ENCODE measurements at places on chromosomes 11 and 22. TPM values are rescaled to one million over a fixed set of nuclear protein-coding genes. Genes with fewer than 3 reads are reported as not detected.

DNA sequence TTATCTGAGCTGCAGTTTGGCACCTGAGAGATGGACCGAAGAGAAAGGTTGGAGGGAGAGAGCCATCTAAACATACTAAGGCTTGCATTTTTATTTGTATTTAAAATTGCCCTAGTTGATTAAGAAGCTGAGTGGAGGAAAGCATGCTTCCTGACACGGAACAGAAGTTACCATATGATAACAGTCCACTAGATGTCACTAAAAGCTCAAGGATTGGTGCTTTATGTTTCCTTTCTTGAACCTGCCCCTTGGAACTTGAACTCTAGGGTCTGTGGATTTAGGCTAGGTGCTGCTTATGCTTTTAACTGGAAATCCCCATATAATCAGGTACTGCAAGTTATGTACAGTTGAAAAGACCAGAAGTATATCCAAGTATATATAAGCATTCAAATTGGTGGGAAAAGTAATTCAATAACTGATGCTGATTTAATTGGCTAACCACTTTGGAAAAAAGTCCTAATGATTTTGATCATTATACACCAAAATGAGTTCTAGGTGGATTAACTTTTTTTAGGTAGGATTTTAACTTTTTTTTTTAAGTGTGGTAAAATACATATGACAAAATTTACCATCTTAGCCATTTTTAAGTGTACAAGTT is 9.5 kb downstream of the RBMXL2 start:
- DNase-seq: peak; percentile 36

DNA sequence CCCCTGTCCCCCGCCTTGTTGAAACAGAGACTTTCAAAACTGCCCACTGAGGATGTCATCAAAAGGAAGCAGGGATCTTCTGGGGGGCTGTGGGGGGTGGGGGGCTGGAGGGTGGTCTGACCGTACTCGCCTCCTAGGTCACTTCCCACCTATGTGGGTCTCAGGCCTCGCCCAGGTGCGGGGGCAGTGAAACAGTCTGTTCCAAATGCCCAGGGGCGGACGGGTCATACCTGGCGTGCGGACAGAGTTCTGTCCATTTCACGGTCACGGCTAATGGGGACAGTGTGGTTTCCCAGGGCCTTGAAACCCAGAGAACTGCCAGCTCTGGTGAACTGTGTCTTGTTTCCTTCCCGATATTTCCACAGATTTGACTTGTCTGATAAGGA is 27.2 kb downstream of the ANO1 start:
- DNase-seq: no peak

DNA sequence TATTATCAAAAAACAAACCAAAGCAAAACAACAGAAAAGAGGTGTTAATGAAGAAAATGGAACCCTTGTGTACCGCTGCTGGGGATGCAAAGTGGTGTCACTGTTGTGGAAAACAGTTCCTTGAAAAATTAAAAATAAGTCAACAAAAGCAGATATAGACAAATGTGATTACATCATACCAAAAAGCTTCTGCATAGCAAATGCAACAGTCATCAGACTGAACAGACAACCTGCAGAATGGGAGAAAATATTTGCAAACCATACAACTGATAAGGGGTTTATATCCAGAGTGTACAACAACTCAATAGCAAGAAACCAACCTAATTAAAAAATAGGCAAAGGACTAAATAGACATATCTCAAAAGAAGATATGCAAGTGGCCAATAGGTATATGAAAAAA is 22.9 kb upstream of the CARS1 start:
- no peak for DNase-seq

GRCh38 chr11:11252403-11252802 is 100.6 kb downstream of the CSNK2A3 start:
- no peak for DNase-seq

PTPRCAP gene
- total RNA-seq: 0.39 TPM

- DNase-seq: no peak
Observed at GRCh38 chr22:49490692-49491091, 337.0 kb downstream of the BRD1 start.

DNA sequence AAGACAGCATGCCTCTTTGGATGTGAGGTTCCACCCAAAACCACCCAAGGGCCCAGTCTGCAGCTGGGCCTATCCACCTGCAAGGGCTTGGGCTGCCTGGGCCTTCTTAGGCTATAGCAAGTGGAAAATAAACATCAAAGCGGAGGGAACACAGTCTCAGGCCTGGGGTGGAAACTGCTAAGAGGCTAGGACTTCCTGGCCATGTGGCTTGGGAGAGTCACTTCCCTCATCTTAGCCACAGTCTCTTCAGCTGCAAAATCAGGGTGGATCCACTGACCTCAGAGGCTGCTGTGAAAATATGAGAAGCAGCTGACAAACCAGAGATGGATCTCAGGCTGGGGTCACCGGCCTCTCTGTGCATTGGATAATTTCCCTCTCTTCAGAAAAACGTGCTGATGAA is 30.6 kb upstream of the TFIP11 start:
- DNase-seq: no peak

MRGPRF gene
- total RNA-seq: under 0.01 TPM

- no peak for DNase-seq
Observed at GRCh38 chr11:16982809-16983208, 31.4 kb downstream of the PLEKHA7 start.

- DNase-seq: no peak
Observed at GRCh38 chr11:130439160-130439519, 9.3 kb upstream of the ADAMTS15 start.

DNA sequence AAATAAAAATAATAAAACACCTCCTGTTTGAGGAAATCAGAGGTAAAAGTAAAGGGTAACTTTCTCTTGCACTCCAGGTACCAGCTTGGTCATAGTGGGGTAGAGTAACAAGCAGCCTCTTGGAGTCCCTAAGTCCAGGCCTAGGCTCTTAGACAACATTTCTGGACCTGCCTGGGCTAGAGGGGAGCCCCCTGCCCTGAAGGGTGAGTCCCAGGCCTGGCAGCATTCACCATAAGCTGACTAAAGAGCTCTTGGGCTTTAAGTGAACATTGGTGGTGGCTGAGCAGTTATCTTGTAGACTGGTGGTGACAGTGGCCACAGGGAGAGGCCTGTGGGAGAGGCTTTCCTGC is 18.6 kb upstream of the OR56A3 start:
- DNase-seq: no peak

- DNase-seq: no peak
Observed at GRCh38 chr11:1059759-1060158, 14.9 kb upstream of the MUC2 start.

DNA sequence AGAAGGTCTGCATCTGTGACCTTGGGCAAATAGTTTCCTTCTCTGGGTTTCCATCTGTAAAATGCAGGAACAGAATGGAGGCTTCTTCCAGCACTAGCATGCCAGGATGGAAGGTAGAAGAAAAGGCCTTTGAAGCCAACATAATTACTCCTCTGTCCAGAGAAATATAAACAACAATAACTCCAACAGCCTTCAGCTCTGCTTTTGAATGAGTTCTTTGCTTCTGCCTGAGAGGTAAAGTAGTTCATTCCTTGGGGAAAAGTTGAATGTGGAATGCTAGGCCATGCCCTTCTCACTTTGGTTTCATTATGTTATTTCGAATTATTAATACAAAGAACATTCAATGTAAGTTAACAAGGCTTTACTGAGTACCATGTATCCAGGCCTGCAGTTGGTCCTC is 61.2 kb upstream of the BLID start:
- DNase-seq: no peak

DNA sequence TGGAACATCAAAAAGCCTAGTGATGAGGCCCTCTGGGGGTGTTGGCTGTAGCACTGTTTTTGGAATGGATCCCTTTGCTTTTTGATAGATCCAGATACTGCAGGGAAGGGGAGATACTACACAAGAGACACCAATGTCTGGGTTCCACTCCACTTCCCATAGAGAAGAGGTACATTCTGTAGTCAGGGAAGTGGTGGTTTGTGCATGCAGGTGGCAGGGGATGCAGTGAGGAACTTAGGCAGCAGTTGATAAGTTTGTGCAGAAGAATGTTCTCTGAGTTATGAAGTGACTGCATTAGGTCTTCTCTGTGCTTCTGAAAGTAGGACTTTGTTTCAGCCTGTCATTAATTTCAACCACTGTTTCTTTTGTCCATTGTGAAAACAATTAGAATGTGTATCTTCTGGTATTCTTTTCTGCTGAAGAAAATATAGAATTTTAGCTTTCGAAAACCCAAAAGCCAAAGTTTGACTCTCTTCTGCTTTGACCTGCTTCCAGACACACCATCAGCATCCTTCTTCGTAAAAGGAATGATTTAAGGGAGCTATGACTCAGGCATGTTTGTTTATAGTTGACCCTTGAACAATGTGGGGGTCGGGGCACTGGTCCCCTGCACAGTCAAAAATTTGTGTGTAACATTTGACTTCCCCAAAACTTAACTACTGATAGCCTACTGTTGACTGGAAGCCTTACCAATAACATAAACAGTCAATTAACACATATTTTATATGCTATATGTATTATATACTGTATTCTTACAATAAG is 25.6 kb downstream of the PANX1 start:
- DNase-seq: no peak

DNA sequence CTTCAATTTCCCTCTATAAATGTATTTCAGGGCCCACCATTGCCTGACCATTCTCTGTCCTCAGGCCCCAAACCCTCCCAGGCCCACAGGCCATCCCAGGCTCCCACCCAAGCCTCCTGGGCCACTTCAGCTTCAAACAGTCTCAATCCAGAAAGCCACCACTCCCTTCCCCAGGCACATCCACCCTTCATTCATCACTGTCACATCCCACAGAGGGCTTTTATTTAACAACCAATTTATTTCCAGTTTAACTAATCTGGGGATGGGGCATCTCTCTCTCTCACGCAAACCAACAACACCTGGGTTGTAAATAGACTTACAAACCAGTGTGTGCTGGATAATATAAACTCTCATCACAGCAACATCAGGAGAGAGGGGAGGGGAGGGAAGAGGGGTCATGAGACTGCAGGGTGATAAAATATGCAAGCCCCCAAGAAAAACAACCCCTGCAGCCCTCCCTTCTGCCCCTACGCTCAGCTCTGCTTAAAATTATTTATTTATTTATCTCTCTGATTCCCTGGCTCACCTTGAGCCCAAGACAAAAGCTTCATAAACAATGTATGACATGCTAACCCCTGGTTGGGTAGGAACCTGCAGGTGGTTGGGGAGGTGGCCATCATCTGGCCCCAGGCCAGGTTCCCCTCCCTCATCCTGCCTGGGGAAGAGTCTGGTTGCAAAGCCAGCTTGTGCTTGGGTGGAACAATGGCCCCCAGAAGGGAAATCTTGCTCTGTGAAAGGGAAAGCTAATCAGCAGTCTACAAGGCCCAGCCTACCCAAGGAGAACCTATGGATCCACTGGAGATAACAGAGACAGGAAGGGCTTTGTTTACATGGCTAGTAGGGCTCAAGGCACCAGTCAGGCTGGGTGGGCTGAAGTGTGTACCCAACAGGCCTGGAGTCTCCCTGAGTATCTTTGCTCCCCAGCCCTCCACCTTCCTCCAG is 359.2 kb downstream of the BUD13 start:
- peak; percentile 22 for DNase-seq

- DNase-seq: peak; percentile 26
Observed at GRCh38 chr11:63882555-63883242, 34.3 kb downstream of the RCOR2 start.

DNA sequence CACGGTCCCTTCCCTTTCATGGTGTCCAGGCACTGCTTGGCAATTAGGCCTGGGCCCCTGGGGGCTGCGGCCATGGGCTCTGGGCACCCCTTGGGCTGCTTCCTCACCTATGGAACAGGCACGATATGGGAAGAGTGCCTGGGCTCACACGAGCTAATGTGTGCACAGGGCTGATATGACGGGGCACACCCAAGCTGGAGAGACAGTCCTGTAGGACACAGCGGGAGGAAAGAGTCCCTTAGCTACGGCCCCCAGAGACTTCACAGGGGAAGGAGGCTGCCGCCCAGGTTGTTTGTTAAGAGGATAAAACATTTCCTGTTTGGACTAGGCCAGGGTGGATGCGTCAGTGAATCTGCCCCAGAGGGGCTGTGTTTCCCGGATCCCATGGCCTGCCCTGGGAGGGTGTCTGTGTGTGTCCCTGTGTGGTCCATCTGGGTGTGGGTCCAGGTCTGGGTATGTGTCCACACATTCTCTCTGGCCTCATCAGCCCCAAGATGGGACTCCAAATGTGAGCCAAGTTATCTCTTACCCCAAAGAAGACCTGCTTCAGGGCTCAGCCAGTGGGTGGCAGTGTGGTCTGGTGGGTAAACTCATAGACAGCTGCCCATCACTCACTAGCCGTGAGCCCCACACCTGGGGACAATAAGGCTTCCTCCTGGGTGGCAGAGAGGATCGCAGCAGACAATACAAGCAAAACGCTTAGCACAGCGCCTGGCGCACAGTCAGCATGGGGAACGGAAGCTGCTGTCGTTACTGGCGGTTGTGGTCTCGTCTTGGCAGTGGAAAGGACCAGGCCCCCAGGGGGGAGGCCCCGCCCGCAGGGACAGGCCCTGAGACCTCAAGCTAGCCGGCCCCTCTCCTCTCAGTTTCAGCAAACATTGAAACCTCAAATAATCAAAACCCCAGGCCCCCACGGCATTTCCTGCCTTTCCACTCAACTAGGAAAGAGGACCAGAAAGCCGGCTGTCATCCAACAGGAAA is 3.2 kb upstream of the EMID1 start:
- peak; percentile 75 for DNase-seq

DNA sequence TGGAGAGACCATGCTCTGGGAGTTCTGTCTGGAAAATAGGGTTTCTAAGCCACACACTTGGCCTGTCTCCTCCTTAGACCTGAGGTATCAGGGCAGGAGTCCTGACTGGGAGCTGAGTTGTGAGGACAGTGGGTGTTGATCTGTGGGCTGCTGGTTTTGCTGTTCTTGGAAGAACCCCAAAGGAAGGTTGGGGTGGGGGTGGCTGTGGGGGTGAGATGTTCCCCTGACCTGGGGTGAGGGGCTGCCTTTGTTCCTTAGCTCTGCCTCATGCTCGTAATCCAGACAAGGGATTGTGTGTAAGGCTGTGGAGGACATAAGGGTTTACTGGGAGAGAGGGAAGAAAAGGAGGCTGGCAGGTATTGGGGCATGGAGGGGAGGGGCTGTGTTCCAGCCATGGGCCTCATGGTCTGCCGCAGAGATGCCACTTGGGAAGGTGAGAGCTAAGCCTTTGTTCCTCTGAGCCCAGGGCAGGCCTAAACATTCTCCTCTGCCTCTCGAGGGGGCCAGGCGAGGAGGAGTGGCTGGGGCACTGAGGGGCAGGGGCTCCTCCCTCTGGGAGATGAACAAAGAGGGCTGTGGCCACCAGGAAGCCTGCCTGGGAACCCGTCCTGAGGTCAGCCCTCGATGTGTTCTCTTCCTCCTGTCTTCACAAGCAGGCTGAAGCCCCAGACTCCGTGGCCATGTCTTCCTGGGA is 4.4 kb downstream of the OTOG start:
- DNase-seq: no peak

ZNF280B gene
- total RNA-seq: 0.96 TPM

DNA sequence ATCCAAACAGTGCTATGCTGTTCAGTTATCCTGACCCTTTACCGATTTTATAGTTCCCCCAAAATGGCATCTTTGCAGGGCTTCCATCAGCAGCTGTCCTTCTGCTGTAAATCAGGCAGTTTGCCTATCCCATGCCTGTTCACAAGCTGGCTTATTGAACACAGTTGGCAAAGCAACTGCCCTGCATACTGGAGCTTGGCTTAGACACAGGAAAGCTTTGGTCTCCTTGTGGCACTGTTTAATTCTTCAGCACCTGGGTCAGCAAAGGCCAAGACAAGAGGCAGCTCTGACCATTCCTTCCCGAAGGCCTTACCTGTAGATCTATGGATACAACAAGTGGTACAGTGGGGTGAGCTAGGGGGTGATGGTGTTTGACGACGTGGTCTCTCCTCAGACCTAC is 32.2 kb downstream of the TSPAN18 start:
- no peak for DNase-seq

Data from RPMI7951 (cell line).